Hippocampal formation (tissue), 2 donors: ENCODE measurements at places on chromosomes 11 and 22.

GRCh38 chr11:128022007-128022368, 565.4 kb downstream of the ETS1 start:
- no peak for DNase-seq

- peak; percentile 53 for DNase-seq
Measured at GRCh38 chr22:36156515-36157419, 3.8 kb downstream of the APOL3 start.

- no peak for DNase-seq
Measured at GRCh38 chr11:22065472-22065871, 127.4 kb upstream of the ANO5 start.

DNA sequence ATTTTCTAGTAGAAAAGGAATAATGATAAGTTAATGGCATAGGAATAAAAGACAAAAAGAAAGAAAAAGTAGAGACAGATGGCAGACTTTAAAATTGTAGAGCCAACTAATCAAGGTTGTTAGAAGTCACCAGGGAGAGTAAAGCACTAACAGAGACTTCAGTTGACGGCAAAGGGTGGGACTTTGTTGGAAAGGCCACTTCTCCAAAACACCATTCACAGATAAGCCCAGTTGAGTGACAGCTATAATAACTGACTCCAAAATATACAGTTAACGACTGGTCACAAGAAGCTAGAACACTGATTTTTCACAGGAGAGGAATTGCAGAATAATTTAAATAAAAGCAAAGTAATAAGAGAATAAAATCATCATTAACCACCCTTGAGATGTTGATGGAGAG, 16.0 kb upstream of the SOX6 start:
- no peak for DNase-seq

DNA sequence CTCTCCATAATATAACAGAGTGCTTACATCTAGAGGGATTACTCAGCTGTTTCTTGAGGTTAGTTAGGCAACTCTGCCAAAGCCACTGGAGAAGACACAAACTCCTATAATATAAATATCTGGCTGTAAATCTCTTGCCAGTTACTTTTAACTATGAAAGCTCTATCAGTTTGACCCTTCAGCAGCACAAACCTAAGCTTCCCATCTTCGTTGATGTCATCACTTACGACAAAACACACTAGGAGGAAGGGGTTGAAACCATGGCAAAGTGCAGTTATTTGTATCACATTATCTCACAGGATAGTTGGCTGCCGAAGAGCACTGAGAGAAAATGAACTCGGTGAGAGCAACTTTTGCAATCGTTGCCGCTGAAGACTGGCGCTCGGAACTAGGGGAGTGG, 922.1 kb downstream of the OPCML start:
- DNase-seq = no peak

DNA sequence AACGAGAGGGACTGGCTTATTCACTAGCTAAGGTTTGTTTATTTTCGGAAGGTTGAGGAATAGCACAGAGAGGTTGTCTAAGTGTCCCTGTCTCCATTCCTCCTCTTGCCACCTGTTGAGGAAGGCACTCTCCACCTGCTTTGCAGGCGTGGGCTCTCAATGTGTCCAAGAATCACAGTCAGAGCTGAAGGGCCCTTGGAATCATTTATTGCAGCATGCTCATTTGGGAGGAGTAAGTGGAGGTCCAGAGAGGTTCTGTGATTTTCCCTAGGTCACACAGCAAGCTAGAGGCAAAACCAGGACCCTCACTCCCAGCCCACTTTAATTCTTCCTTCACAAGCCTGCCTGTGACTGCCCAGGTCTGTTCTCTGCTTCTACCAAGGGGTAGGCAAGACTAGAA, 21.3 kb downstream of the ZBTB16 start:
- DNase-seq = no peak

DNA sequence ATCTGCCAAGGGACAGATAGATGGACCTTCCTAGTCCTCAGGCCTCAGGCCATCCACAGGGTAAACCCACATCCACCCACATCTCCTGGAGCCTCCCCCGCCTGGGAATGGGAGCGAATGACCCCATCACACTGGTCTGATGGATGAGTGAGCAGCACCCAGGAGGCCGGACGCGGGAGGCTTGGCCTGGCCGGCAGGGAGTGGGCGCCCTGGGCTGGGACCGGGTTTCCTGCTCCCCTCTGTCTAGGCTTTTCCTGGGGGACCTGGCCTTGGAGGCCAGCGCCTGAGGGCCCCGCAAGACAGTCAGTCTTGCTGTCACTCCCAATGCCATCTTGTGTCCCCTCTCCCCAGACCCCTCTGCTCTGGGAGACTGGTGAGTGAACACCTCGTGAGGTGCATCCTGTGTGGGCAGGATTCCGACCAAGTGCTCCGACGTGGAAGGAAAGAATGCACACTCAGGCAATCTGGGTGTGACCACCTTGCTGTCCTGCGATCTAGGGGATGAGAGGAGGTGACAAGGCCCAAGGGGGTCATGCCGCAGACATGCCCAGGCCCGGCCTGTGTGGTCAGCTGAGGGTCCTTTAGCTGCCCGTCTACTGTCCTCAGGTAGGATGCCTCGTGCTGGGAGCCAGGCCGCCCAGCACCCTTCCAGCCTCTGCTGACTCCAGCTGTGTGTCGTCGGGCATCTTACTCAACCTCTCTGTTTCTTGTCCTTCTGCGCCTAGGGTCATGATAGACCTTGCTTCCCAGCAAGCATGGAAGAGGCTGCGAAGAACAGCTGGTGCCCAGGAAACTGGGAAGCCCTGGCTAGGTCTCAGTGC, 26.5 kb upstream of the WNT7B start:
- DNase-seq = no peak

DNA sequence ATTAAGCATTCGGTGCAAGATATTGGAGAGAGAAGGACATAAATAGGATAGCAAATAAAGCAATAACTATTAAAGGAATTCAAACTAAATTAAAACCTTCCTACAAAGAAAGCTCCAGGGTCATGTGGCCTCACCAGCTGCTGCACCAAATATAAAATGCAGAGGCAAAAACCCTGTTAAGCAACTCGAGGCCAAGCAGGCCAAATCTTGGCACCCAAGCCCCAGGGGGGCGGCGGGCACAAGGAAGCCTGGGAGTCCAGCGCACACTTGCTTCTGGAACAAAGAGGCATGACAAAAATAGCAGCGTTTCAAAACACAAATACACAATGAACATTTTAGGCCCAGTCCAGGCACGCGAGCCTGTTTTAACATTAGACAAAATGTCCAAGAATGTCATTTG, 20.8 kb downstream of the KRTAP5-6 start:
- DNase-seq = no peak

DNA sequence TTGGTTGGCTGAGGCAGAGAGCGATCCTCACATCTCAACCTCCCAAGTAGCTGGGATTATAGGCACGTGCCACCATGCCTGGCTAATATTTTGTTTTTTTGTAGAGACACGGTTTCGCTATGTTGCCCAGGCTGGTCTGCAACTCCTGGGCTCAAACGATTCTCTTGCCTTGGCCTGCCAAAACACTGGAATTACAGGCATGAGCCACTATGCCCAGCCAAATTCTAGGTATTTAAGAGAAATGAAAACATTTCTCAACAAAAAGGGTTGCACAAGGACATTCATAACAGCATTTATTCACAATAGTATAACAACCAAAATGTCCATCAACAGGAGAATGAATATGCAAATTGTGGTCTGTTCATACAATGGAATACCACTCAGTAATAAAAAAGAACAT, 31.7 kb upstream of the RBX1 start:
- no peak for DNase-seq

DNA sequence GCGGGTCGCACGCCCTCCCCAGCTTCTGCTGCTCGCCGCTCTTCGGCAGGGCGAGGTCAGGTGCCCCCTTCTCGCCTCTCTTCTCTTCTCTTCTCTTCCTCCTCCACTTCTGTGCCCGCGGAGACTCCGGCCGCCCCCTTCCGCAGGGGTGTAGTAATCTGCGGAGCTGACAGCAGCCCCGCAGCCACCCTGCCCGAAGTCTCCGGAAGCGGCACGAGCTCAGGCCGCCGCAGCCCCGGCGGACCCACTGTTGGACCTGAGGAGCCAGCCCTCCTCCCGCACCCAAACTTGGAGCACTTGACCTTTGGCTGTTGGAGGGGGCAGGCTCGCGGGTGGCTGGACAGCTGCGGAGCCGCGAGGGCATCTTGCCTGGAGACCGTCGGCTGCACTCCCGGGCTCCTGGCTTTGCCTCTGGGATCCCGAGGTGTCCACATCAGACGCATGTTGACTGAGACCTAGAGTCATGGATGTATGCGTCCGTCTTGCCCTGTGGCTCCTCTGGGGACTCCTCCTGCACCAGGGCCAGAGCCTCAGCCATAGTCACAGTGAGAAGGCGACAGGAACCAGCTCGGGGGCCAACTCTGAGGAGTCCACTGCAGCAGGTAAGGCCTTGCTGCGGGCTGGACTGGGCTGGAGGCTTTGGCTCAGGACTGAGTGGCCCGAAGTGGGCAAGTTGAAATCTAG, 486 bp downstream of the STIM1 start:
- no peak for DNase-seq

- DNase-seq = no peak
Measured at GRCh38 chr11:107457205-107457557, 444 bp downstream of the CWF19L2 start.

DNA sequence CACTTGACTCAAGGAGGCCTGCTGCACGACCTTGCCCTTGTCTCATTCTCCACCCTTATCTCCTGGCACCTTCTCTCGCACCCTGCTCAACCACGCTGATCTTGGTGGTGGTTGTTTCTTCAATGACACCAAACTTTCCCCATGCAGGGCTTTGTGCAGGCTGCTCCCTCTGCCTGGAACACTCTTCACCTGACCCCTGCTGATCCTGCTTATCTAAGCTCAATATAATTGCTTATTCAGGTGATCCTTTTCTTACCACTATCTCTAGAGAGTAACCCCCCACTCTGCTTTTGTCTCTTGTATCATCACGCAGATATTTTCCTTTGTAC, 604.4 kb downstream of the BUD13 start:
- DNase-seq = no peak

GRCh38 chr22:29702931-29703501, 16.8 kb upstream of the CABP7 start:
- peak; percentile 33 for DNase-seq

DNA sequence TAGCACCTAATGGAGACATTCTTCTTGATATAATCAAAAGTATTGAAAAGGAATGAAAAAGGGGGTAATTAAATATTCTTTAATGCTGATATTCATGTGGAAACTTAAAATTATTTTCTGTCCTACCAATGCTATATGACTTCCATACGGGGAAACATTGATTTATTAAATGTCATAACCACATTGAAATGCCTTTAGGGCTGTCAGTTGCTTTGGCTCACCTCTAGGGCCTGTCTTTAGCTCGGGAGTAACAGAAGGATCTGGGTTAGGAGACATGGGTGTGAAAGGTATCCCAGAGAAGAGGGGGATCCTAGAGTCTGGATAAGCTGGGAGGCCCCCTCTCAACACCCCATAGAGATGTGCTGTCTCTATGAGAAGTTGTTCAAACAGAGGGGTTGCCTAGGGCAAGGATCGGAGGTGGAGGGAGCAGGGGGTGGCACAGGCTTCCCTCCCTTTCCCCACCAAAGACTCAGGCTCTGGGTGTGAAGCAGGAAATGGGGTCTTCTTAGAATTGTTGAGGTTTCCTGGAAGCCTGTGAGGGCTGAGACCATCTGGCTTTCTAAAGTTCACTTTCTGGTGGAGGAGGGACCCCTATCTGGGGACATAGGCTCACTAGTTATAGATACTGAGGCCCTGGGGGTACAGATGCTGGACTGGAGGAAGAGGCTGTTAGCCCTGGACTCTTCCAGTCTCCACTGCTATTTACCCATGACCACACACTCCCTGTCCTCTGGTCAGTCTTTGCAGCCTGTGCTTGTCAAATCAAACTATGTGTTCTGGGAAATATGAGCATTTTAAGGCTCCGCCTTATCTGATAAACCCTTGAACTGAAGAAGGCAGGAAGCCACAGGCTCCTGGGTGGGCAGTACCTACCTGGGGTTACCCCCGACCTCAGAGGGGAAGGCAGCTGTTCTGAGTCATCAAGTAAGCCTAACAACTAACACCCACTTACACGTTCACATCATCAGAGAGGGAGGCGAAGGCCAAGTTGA, 55.8 kb upstream of the RRAS2 start:
- DNase-seq = no peak

DNA sequence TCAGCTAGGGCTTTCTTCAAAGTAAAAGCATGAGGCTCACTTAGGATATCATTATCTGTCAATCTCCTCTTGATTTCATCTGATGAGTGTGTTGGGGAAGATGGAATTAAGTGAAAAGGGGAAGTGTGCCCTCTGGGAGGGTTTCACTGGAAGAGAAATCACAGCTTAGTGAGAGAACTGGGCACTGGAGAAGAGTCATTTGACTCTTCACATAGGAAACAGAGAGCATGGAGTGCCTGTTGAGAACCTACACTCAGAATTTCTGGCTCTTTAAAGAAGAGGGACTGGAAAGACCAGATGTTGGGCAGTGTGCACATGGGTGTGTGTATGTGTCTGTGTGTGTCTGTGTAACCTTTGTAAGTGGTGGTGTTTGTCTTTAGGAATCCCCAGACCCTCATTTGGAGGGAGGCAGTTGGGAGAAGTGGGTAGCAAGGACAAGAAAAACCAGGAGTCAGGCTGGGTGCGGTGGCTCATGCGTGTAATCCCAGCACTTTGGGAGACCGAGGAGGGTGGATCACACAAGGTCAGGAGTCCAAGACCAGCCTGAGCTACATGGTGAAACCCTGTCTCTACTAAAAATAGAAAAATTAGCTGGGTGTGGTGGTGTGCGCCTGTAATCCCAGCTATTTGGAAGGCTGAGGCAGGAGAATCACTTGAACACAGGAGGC, 10.0 kb downstream of the STX3 start:
- DNase-seq = no peak

GRCh38 chr11:35681163-35681767, 18.7 kb downstream of the TRIM44 start:
- DNase-seq = no peak

GRCh38 chr11:1880746-1881441, 10.8 kb downstream of the PRR33 start:
- no peak for DNase-seq

- no peak for DNase-seq
Measured at GRCh38 chr11:131975619-131976018, 605.2 kb downstream of the NTM start.

- no peak for DNase-seq
Measured at GRCh38 chr22:20497426-20497825, 1.8 kb upstream of the KLHL22 start.

- no peak for DNase-seq
Measured at GRCh38 chr11:74043450-74043849, 34.6 kb upstream of the UCP3 start.

DNA sequence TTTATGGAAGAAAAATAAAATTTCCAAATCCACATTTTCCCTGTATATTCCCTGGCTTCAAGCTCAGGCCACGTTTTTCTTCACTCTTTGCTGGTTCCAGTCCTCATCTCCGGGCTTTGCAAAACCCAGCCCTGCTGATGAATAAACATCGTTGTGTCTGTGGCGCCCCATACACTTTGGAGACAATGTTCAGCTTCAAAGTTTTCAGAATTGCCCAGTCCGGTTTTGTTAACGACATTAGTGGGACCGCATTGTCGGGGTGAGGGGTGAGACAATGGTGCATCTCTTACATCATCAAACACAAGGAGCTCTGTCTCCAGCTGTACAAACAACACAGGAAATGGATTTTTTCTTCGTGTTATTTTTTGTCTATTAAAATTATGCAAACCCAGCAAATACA, 53.4 kb upstream of the HTATIP2 start:
- DNase-seq = peak; percentile 72

- DNase-seq = no peak
Measured at GRCh38 chr11:12529041-12529440, 145.2 kb upstream of the TEAD1 start.
